ENCODE measurements at places on chromosomes 2 and 18.
A peak's percentile ranks its signal among the peaks of the same experiment; 100 is the strongest.

DNA sequence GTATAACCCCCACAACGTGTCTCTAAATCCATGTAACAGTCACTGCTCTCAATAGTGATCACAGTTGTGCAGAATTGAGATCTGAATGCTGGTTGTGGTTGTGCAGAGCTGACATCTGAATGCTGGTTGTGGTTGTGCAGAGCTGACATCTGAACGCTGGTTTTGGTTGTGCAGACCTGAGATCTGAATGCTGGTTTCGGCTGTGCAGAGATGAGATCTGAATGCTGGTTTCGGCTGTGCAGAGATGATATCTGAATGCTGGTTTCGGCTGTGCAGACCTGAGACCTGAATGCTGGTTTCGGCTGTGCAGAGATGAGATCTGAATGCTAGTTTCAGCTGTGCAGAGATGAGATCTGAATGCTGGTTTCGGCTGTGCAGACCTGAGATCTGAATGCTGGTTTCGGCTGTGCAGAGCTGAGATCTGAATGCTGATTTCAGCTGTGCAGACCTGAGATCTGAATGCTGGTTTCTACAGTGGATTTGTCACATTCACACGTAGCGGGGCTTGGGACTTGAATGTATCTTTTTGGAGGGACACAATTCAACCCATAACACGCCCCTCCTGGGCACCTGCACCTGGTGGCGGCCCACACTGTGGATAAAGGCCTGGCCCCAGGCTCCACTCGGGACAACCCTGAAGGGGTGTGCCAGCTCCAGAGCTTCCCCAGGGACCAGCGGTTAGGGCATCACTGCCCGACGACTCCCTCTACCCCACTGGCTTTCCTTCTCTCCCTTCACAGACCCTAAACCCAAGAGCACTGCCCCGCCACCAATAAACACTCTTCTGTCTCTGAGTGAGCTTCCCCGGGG, 51.1 kb upstream of the SLC66A3 start:
- no peak for DNase-seq

DNA sequence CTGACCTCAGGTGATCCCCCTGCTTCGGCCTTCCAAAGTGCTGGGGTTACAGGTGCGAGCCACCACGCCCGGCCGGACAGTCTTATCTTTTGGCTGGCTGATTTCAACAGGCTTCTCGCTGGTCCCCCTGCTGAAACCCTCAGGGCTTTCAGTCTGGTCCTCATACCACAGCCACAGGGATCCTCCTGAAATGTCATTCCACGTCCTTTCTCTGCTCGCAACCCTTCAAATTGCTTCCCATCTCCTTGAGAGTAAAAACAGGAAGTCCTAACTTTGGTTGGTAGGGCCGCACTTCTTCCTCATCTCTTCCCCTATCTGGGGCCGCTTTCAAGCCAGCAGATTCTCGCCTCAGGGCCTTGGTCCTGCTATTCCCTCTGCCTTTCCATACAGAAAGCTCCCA, 1.4 kb upstream of the CAB39 start:
- DNase-seq: no peak

DNA sequence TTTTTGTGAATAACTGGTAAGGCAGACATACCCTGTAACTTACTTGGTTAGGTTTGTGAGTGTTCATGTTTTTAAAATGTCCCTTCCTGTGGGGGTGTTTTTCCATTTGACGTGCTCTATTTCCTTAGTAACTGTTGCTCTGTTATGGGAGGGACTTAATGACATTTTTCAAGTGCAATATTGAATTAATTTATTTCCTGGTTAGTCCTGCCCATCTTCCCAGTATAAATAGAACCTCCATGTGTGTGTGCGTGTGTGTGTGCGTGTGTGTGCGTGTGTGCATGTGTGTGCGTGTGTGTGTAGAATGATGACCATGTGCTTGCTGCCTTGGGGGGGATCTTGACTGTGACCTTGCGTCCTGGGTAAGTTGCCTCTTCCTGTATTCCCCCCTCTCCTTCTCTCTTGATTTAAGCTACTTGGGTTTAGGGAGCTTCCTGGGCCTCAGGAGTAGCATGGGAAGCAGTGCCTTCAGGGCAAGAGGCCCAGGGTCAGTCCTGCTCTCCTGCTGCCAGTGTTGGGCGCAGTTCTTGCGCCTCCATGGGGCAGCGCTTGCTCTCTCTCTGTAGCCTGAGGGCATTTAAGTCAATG, 163.9 kb downstream of the LDLRAD4 start:
- peak; percentile 83 for DNase-seq

- DNase-seq: no peak
These were observed 371.1 kb upstream of the ID2 start for GRCh38 chr2:8310557-8311455.

DNA sequence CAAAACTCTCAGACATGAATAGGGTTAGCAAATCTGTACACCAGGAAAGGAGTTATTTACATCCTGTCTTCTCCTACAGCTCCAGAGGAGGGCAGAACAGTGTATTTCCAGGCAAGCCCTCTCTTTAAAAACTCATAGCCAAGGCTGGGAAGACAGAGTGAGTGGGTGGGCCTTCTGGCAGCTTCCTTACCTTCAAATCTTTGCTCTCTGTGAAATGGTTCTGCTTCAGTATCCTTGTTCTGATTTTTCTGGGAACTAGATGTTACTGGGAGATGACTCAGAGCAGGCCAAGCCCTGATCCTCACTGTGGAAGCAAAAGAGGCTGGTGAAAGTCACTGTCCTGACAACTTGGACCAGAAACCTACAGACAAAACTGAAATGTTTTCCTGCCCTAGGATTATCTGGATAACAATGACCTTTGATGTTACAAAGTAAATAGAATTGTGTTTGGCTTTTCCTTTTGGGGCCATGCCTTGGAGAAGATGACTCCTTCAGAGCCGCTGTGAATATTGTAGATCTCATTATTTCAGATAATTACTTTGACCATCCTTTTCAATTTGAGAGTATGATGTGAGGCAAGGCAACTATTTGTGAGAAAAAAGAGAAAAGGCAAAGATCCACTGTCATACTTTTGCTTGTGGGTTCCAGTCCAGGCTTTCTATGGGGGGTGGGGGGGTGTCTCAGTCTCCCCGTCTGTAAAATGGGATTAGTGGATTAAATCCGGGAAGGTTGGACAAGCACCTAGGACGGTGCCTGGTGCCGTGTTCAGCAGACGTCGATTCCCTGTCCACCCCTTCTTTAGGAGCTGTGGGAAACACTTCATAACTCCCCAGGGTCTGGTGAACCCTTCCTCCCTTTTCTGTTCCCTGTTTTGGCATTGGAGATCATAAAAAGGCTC, 644 bp upstream of the QPCT start:
- DNase-seq: peak; percentile 51

GRCh38 chr2:36677386-36677785, 19.1 kb upstream of the VIT start:
- peak; percentile 54 for DNase-seq

DNA sequence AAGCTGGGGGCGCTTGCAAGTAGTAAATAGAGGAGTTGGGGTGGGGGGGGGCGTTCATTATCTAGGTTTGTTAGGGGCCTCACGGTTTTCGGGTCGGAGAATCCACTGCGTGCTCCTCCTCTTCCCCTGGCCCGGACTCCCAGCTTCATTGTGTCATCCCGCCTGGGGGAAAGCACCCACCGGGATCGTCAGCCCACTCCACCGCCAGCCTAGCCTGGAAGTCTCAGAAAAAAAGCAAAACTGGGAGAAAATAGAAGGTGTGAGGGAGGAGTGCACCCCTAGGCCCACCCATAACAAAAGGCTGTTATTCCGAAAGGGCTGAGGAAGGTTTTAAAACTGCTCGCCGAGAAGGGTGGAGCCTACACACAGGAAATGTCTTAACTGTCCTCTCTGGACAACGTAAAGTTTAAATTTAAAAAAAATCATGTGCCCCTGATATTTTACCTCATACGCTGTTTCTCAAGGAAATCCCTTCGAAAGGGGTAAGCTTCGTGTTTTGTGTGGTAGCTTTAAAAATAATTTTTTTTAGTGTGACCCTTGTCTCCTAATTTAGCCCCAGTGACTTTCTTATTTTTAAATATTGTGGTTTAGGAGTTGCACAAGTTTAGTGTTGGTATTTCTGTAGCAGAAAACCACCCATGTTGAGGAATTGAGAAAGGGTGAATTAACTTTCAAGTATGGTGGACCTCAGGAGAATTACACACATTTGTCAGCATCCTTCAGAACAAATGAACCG, 104.2 kb downstream of the SPTBN1 start:
- DNase-seq: peak; percentile 77

GRCh38 chr2:69034122-69034521, 21.1 kb downstream of the ANTXR1 start:
- no peak for DNase-seq

- DNase-seq: no peak
These were observed 220.7 kb downstream of the PTH2R start for GRCh38 chr2:208627110-208627884.

DNA sequence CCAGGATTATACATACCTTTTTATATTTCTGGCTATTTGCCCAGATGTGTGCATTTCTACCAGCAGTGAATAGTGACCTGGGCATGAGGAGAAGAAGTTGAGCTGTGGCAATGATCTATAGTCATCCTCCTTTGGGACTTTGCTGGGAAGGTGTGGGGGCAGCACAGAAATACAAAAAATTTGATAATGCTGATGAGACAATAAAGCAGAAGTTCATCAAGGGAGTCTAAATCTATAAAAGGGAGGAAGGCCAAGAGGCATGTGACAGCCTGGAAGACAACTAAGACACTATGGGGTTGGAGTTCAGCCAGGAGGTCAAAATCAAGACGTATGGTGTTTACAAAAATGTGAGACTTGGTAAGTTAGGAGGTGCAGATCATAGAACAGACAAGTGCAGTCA, 52.2 kb downstream of the FSHR start:
- no peak for DNase-seq

GRCh38 chr2:207401338-207401737, 128.4 kb upstream of the CREB1 start:
- DNase-seq: no peak

DNA sequence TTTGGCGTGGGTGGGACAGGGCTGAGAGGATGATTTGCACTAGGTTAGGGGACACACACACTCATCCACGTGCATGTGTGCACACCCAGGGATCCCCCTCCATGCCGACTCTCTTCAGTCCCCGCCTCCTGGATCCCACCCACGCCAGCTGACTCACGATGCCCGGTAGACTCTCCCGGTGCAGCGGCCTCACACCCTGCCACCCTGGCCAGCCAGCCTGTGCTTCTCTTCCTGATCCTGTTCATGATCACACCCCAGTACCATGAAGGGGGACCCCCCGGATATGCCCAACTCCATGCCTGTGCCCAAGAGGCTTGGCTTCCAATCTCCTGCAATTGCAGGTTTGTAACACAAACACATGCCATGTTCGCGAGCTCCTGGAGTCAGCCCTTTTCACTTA, 157.8 kb upstream of the HDAC4 start:
- no peak for DNase-seq

GRCh38 chr2:221911890-221912289, 339.8 kb upstream of the EPHA4 start:
- DNase-seq: no peak

GRCh38 chr2:47093626-47094025, 61.5 kb downstream of the STPG4 start:
- no peak for DNase-seq

DNA sequence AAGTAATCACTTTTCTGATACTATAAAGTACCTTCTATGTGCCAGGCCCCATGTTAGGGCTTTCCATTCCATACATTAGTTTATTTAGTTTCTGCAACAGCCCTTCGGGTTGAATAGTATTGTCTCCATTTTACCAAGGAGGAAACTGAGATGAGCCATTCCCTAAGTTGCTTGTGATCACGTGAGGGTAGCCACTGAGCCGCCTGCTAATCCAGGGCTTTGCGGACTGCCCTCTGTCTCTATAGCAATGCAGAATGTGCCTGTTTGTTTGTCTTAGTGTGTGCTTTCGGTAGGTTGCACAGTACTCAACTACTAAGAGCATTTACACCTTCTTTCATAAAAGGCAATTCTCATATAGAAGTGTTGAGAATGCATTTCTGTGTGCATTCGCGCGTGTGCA, 5.0 kb downstream of the EMILIN2 start:
- no peak for DNase-seq

DNA sequence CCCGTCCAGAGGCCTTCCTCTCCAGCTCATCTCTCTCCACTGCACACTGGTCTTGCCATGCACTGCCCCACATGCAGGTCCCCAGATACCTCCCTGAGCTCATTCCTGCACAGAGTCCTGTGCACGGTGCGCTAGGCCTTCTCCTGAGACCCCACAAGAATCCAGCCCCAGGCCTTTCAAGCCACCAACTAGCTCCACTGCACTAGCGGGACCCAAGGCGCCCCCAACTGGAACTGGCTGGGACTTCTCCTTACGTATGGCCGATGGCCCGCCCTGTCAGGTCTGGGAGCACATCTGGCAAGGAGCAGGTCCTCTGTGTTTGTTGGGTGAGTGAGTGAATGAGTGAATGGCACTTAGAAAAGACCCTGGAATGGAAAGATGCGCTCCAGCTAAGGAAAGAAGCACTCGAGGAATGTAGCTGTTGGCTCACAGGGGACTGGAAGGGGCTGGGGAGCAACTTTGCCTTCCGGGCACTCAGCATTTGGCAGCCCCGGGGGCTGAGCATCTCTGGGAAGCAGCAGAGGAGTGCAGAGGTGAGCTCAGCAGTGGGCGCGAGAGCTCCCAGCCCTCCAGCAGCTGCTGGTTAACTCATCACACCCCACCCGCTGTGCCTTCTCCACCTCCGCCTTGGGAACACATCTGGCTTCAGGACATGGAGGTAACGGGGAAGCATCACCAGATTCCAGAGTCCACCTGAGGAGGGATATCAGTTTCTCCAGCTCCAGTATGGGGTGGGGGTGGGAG, 223.1 kb downstream of the GLI2 start:
- DNase-seq: no peak

DNA sequence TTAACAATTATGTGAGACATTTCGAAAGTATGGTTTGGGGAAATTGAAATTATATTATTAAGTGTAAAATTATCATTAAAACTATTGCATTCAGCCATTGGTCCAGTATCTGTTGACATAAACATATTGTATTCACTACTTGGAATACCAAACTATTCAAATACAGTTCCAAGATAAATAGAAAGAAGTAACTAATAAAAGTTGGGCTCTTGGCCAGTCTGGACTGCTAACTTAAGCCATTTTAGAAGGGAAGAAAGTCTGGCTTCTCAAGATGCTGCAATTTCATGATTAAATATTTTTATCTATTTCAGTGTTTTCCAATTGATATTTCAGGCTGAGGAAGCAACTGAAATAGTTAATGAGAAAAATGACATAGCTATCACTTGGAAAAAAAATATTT, 109.8 kb upstream of the CHRNA1 start:
- peak; percentile 88 for DNase-seq

- DNase-seq: peak; percentile 14
These were observed 36.6 kb downstream of the SFT2D3 start for GRCh38 chr2:127737892-127738291.

- DNase-seq: no peak
These were observed 53.4 kb downstream of the NAPG start for GRCh38 chr18:10579079-10579867.

DNA sequence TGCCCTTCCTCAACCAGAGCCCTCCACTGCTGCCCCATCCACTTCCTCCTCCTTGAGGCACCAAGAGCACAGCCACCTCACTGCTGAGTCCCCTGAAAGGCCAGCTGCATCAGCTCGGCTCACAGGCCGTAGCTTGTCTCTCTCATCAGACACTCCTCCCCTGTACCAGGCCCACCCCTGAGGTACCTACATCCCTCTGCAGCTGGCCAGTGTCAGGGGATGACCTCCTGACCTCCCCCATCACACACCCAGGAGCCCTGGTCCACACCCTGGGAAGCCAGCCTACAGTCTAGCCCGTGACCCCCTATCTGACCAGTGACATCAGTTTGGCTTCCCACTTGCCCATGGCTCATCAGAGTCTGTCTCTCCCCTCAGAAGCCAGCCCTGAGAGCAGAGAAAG, 205.6 kb downstream of the TNS1 start:
- peak; percentile 70 for DNase-seq

- no peak for DNase-seq
These were observed 80.2 kb downstream of the CDH20 start for GRCh38 chr18:61413396-61413795.

- peak; percentile 80 for DNase-seq
These were observed 20.6 kb downstream of the HTR2B start for GRCh38 chr2:231104115-231104713.
